ENCODE measurements at places on chromosomes 3 and 15.
A peak's percentile ranks its signal among the peaks of the same experiment; 100 is the strongest.

DNA sequence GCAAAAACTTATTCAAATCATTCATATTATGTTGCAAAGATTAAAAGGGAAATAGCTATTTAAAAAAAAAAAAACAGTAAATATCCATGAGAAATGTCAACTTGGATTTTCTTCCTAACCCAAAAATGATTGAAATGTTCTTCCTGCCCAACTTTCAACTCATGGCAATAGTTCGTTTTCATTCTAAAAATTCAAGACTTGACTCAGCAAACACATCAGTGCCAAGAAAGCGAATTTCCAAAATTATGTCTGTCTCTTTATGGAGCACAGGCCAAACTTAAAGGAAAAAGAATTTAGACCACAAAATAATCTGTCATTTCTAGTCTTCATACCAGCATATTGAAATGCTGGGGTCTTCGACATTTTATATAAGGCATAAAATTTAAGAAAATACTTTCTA, 63.7 kb downstream of the MAGI1 start:
- DNase-seq, result no peak

GRCh38 chr3:48400824-48401433, 28.9 kb downstream of the FBXW12 start:
- DNase-seq, result peak; percentile 70

DNA sequence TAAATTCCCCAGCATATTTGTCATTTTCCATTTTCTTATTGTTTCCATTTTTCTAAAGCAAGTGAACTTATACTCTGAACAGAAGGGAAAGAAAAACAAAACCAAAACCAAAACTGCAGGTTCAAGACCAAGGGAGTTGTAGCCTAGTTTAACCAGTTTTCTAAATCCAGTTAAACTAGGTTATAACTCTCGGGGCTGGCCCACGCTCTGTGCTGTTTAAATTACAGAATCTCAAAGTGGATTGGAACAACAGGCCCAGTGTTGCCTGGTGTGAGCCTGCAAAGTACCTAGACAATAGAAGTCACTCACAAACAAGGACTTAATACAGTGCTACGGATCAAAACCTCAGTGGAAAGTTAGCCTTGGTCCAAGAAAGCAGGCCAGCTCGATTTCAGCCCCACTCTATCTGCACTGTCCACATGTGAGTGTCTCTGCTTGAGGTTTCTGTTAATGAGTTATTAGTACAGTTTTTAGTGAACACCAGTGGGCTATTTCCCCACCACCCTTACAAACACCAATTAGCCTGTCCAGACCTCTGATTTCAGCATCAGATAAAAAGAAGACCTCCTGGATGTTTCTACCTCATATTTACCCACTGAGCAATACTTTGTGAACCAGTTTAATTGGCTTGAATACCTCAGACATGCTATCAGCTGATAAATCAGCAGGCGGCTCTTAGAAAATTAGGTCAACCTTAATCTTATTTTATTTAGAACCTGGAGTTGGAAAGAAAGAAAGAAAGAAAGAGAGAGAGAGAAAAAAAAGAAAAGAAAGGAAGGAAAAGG, 93.8 kb upstream of the PDZRN3 start:
- no peak for DNase-seq

- DNase-seq, result no peak
These were observed 146.5 kb downstream of the NUP210 start for GRCh38 chr3:13273604-13274105.

DNA sequence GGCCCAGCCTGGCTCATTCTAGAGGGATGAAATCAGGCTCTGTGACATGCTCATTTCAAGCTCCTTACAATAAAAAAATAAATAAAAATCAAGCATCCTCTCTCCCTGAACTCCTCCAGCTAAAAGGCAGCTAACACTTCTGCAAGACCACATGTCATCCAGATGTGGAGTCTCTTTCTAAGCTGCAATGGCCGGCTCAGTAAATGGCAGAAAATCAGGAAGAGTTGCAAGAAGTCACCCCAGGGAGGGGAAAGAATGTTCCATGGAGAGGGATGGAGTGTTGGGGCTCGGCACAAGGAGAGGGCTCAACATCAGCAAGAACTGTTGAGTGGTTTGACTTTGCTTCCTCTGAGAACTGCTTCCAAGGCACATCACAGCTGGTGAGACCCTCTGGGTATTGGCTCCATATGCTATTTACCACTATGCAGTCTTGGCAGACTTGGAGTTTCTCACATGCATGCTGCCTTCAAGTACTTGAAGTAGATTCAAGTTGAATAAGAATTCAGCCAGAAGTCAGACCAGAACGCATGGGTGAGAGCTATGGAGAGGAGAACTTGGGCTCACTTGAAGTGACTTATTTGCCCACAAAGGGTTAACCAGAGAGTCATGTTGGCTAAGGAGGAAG, 689.0 kb downstream of the NTRK3 start:
- no peak for DNase-seq

DNA sequence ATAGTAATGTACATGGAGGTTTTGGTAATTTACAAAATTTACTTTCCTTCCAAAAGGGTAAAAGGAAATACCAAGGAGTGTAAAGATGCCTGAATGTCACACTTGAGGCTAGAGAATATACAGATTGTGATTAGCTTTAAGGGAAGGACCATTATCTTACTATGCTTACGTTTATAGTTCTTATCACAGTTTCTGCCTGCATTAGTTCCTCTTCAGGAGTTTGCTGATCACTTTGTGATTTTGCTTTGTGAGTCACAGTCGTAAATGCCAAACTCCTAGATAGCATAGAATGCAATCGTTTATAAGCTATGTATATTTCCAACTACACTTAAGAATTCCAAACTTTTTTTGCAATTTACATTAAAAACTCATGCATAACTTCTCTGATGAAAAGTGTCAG, 1034.6 kb downstream of the DIPK2A start:
- no peak for DNase-seq

DNA sequence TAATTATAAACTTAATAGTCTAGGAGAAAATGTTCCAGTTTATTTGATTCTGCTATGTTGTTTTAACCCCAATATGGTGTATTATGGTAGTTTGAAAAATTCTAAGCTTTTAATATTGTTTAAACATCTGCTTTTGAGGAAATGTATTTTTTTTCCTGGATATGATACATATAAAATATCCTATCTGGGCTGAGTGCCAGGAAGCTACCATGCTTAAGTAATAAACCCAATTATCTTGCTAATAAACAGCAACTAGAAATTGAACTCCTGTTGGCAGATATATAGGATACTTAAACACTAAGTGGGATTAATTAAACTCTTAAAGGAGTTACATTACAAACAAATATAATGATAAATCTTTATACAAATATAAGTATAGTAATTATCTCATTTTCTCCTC, 293.7 kb upstream of the GRM7 start:
- no peak for DNase-seq

- DNase-seq, result no peak
These were observed 77.7 kb upstream of the RAD18 start for GRCh38 chr3:9040996-9041395.

GRCh38 chr3:45320986-45321385, 67.4 kb upstream of the LARS2 start:
- no peak for DNase-seq

DNA sequence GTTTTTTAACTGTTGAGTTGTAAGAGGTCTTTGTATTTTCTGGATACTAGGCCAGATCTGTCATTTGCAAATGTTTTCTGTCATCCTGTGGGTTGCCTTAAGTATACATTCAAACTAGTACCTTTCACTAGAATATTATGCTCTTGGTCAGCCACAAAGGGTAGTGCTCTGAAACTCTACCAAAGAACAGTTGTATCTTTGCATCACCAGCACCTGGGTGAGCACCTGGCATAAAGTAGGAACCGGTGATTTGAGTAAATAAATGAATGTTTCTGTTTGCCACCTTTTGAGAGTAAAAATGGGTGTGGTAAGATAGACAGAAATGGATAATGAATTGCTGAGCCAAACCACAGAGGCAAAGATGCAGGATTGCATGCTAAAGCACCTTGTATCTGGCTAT, 98.7 kb downstream of the SLCO3A1 start:
- DNase-seq, result no peak

GRCh38 chr3:45819543-45819942, 22.4 kb downstream of the LZTFL1 start:
- DNase-seq, result no peak

GRCh38 chr15:43981576-43981975, 154.8 kb downstream of the WDR76 start:
- no peak for DNase-seq

GRCh38 chr15:43881245-43881644, 54.4 kb downstream of the WDR76 start:
- DNase-seq, result no peak

GRCh38 chr15:52787123-52787503, 3.0 kb downstream of the ONECUT1 start:
- peak; percentile 38 for DNase-seq

GRCh38 chr3:65625305-65625704, 413.4 kb downstream of the MAGI1 start:
- no peak for DNase-seq

DNA sequence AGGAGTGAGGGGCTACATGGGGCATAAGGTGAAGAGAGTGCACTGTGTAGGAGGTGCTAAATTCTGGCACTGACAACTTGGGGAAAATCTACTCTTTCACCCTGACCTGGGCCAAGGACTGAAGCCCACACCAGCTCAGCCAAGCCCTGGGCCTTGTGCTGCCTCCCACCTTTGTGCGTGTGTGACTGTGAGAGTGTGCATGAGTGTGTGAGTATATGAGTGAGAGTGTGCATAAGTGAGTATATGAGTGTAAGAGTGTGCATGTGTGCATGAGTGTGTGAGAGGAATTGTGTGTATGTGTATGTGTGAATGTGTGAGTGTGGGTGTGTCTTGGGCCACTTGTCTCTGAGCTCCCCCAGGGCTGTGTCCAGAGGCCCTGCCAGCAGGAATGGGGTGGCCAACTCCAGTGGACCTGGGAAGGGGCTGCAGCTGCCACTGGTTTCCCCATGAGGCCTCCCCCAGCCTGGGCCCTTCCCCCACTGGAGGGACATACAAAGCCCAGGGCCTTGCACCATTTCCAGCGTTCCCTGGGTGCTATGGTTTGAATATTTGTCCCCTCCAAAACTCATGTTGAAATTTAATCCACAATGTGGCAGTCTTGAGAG, 15.2 kb downstream of the C3orf22 start:
- no peak for DNase-seq

GRCh38 chr15:100263721-100264455, 77.9 kb downstream of the ADAMTS17 start:
- DNase-seq, result no peak

- DNase-seq, result no peak
These were observed 326.7 kb downstream of the NTRK3 start for GRCh38 chr15:87929841-87930240.

GRCh38 chr15:95468820-95469219, 861.7 kb upstream of the NR2F2 start:
- DNase-seq, result no peak
